ENCODE measurements at places on chromosomes 6 and 20. TPM values are rescaled to one million over a fixed set of nuclear protein-coding genes. Genes with fewer than 3 reads are reported as not detected.
A peak's percentile ranks its signal among the peaks of the same experiment; 100 is the strongest.

GRCh38 chr6:69907981-69908498, 41.7 kb downstream of the COL19A1 start:
- no peak for DNase-seq

DNA sequence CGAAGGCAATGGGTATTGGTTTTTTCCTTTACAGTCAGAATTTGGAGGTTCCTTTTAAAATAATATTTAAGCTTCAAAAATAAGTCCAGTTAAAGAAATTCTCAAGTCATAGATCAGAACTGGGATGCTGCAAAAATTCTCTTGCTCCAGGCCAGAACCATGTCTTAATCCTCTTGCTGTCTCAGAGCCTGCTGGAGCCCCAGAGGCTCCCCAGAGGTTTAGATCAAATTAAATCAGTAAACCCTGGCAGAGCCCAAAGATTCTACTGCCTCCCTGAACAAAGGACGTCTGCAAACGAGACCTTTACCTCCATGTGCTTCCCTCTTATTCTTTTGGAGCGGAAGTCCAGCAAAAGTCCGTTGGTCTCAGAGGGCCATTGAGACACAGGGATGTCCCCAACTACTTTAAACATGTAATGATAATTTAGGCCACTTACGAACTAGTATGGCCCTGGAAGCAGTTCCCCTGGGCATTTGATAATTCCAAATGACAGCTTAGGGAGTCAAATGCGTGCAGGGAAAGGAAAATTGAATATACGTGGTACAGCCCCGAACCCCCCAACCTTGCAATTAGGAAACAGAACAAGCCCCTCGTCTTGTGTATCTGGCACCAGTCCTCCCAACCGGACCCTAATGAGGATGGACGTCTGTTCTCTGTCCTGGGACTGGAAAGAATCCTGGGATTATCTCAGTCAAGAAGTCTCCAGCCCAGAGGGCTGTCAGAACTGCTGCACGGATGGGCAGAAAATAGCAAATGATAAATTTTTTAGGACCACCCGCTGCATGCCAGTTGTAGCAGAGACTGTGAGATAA, 31.5 kb downstream of the SULF2 start:
- no peak for DNase-seq

Gene RIMS4
- 0.44 TPM for total RNA-seq

Gene FAM184A
- 2.3 TPM for total RNA-seq

DNA sequence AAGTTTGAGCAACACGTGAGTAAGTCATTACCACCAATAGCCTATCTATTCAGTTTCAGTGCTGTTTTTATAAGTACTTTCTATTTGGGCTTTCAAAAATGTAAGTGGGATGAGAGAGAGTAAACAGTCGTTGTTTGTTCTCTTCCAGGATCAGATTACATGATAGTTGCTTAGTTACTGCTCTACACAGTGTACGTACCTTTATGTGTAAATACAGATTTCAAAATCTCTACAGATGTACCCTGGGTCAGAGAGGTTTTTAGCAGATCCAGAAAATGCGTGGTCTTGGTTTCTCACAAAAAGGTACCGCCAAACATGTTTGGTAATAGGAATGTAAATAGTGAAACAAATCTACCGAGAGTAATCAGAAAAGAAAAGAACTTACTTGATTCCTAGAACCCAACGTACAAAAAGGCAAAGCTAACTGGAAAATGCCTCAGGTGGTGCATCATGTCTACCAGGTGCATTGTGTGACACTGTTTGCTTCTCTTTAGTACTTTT, 421.1 kb downstream of the BCKDHB start:
- no peak for DNase-seq

Gene PXMP4
- total RNA-seq = 19.5 TPM

- no peak for DNase-seq
These were observed 167.0 kb upstream of the SASH1 start for GRCh38 chr6:148175550-148176188.

DNA sequence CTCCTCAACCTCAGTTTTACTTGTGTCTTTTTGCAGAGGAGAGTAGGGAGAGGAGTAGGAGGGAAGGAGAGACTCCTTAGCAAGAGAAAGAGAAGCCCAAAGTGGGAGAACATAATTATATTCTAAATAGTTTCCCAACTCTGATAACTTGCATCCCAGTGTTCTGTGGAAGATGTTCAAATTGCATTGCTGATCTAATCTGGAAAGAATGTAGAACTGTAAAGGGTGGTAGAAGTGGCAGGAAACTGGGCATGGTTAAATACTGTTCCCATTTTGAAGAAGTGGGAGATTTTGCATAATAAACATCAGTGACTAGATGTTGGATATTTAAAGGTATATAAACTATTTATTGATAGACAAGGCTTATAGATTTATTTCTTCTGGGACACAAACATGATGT, 42.6 kb upstream of the HMGN3 start:
- no peak for DNase-seq

DNA sequence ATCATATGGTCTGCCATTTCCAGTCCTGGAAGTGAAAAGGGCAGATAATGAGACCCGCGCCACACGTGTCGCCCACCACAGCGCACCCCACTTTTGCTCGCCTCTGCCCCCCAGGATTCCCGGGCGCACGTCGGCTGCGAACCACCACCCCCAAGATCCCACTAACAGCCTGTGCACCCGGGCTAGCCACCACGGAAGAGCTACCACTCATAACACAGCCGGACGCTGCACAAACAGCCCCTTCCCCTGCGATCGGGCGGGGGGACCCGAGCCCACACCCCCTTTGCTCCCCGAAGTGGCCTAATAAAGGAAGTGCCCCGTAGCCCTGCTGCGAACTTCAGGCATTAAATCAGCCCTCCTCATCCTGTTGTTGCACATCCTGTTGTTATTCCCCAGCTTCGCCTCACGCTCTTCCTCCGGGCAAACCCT, 506 bp downstream of the CITED2 start:
- DNase-seq = peak; percentile 49

DNA sequence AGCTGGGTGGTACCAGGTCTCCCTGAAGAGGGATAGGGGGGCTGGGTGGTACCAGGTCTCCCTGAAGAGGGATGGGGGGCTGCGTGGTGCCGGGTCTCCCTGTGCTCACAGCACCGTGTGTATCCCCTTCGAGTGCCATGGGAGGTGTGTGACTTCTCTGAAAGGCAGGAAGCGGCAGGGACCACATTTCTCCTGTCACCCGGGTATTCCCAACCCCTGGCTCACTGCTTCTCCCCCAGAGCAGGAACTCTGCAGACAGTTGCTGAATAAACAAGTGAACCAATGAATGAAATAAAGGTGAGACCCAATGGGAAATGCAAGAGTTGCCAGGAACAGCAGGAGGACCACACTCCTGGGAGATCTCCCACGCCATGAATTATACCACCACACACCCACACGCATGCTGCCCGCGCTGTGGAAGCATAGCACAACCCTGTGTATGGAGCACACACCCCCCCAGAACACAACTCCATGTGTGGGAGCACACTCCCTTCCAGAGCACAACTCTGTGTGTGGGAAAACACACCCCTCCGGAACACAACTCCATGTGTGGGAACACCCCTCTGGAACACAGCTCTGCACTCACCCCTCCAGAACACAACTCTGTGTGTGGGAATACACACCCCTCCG, 50.7 kb downstream of the RNASET2 start:
- no peak for DNase-seq

Gene FAM83D
- total RNA-seq = 1.5 TPM

DNA sequence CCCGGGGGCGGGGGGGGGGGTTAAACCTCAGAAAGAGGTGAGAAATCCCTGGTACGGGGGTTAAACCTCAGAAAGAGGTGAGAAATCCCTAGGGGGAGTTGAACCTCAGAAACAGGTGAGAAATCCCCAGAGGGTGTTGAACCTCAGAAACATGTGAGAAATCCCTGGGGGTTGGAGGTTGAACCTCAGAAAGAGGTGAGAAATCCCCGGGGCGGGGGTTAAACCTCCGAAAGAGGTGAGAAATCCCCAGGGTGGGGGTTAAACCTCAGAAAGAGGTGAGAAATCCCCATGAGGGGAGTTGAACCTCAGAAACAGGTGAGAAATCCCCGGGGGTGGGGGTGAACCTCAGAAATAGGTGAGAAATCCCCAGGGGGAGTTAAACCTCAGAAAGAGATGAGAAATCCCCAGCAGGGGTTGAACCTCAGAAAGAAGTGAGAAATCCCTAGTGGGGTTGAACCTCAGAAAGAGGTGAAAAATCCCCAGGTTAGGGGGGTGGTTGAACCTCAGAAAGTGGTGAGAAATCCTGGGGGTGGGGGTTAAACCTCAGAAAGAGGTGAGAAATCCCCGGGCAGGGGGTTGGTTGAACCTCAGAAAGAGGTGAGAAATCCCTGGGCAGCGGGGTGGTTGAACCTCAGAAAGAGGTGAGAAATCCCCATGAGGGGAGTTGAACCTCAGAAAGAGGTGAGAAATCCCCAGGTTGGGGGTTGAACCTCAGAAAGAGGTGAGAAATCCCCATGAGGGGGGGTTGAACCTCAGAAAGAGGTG, 87.4 kb downstream of the PLG start:
- no peak for DNase-seq

DNA sequence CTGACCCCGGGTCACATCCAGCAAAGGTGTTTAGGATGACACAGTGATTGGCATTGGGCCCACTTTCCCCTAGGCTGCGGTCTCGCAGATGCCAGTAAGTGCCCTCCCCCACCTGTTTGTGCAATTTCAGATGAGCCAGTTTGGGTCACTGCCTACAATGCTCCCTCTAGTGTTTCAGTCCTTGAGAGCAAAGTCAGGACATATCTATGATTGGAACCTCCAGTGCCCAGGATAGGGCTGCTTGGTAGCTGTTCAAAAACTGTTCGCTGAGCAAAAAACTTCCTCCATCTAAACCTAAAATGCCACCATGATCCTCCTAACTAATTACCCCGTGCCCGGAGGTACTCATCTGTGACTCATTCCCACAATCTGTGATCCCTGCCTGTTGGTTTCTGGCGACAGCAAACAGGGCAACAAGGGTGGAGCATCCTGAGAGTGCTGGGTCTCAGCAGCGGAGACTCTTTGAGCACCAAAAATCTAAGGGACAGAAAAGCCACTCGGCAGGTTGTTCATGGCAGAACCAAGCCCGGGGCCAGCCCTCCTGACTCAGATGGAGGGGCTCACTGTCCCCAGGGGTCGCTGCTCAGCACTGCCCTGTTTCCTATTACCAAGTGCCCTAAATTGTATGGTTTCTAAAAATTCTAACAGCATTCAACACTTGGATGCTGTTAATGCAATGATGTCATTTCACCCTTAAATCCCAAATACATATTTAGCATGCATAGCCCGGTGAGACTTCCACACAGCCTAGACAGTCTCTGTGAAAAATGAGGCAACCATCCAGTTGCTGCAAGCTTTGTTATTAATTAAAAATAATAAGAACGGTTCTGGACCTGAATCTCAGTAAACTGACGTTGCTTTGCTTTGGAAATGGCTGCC, 5.0 kb downstream of the VSX1 start:
- DNase-seq = no peak

Gene PAK1IP1
- total RNA-seq = 14.5 TPM

DNA sequence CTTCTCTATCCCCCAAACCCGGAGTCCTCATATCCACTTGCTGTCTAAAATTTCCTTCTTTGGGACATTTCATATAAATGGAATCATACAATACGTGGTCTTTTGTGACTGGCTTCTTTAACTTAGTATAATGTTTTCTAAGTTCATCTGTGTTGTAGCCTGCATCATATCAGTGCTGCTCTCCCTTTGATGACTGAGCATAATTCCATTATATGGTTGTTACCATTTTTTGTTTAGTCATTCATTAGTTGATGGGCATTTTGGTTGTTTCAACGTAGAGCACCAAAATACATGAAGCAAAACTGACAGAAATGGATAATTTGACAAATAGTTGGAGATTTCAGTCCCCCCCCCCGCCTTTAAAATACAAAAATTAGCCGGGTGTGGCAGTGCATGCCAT, 71.5 kb downstream of the ZFAND3 start:
- no peak for DNase-seq

GRCh38 chr6:169223006-169223405, 30.6 kb downstream of the THBS2 start:
- no peak for DNase-seq

GRCh38 chr20:33162753-33163152, 5.2 kb upstream of the BPIFA2 start:
- no peak for DNase-seq

Gene ZKSCAN3
- total RNA-seq = 8.7 TPM

DNA sequence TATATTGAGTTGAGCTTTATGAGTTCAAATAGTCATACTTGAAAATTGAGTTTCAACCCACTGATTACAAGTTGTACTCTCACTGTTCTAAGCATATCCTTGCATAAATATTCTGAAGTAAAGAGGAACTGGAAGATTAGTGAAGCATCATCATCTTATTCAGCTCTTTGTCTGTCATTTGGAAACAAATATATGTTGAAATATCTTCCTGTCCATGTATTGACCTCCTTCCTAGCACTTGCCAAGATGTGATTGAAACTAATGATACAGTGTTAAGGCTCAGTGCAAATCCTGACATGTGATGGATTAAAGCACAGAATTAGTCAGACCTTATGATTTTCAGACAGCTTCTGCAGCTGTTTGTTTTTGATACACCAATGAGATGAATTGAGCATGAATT, 434.3 kb downstream of the TBC1D32 start:
- DNase-seq = no peak

GRCh38 chr6:67639161-67639560, 995.9 kb upstream of the ADGRB3 start:
- DNase-seq = no peak

DNA sequence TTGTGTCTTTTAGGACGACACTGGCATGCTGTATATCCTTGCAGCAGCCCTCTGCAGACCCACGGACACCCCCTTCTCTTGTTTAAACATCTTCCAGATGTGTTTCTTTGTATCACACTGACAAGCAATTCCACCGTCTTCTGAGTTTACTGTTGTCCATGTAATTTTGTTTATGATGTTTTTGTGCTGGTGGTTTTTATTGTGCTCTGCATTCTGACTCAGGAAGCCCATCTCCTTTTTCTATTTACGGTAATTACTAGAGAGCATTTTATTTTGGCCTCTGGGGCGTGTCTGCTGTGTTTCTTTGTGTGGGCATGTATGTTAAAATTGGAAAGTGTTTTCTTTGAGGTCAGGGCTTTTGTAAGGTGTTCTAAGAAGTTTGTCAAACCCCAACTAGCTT, 111.9 kb downstream of the JARID2 start:
- no peak for DNase-seq

GRCh38 chr6:7087066-7087465, 20.7 kb upstream of the RREB1 start:
- DNase-seq = no peak

GRCh38 chr6:148713921-148714320, 32.9 kb upstream of the UST start:
- DNase-seq = no peak

- DNase-seq = no peak
These were observed 563 bp upstream of the NNAT start for GRCh38 chr20:37520419-37520955.

Gene HCRTR2
- not detected for total RNA-seq

- no peak for DNase-seq
These were observed 68.6 kb downstream of the HDDC2 start for GRCh38 chr6:125233202-125233601.

Gene SOX18
- 28.1 TPM for total RNA-seq

- DNase-seq = no peak
These were observed 229.7 kb upstream of the ASCC3 start for GRCh38 chr6:101110814-101111213.

DNA sequence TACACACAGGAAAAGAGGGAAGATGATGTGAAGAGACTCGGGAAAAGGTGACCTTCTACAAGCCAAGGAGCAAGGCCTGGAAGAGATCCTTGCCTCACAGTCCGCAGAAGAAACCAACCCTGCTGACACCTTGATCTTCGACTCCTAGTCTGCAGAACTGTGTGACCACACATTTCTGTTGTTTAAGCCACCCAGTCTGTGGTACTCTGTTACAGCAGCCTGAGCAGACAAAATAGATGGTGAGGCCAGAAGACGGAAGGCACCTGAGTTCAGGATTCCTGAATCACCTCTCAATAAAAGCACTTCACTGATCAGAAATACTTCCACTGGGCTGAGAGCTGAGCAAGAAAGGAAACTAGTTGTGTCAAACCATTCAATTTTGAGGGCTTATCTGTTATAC, 103.3 kb downstream of the BACH2 start:
- DNase-seq = no peak

Measured in ureter (tissue), 1 donor.